Tibial nerve (tissue), 4 donors: ENCODE measurements at places on chromosomes 6 and 20.

- H3K4me1 ChIP-seq, result no peaks in the 10 kb centered on the region
- H3K4me3 ChIP-seq, result no peak overlapping the region
- H3K27ac ChIP-seq, result no peak overlapping the region
- no peak for DNase-seq
- H3K27me3 ChIP-seq, result no peaks in the 10 kb centered on the region
These were observed 330.6 kb upstream of the MARCKS start for GRCh38 chr6:113526553-113526952.

- peaks cover 46% of the 10 kb centered on the region for H3K36me3 ChIP-seq
- no peak for DNase-seq
- H3K27ac ChIP-seq, result peak overlapping the region; percentile 81
- peaks cover 17% of the 10 kb centered on the region for H3K4me1 ChIP-seq
- no peaks in the 10 kb centered on the region for H3K27me3 ChIP-seq
These were observed 15.5 kb downstream of the COL9A3 start for GRCh38 chr20:62832212-62832922.

DNA sequence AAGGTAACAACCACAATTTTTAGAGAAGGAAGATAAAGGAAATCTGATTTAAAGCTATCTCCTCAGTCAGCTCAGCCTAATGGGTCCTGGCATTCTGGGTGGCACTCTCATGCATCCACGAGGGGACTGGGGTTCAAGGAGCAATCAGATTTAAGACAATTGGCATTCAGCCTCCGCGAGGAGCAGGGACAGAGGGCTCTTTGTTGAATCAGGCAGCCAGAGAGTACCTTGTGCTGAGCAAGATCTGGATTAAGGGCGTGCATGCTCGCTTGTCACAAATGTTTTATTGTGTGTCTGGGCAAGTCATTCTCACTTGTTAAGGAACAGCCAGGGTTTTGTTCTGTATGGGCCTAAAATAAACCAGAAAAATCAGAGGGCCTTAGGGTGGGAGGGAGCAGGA lies 475.3 kb upstream of the NRSN1 start:
- DNase-seq, result no peak
- H3K4me1 ChIP-seq, result no peaks in the 10 kb centered on the region
- no peaks in the 10 kb centered on the region for H3K27me3 ChIP-seq
- no peak overlapping the region for H3K27ac ChIP-seq
- H3K36me3 ChIP-seq, result no peaks in the 10 kb centered on the region

DNA sequence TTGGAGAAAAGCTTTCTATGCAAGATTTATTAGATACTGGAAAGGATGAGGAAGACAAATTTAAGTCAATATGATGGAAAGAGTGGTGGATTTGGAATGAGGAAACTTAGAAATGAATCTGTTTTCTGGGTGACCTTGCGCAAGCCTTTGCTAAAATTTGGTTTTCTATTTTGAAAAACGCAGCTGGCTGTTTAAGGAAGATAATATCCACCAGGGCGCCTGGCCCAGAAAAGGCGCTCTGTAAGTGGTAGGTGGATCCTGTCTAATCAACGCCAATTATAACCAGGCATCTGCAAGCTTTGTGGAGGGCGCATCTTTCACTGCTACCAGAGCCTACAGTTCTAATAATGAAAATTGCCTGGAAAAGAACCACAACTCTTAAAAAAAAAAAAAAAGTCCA lies 398 bp upstream of the SPATS1 start:
- H3K27me3 ChIP-seq, result peaks cover 23% of the 10 kb centered on the region
- H3K27ac ChIP-seq, result peak overlapping the region; percentile 71
- no peaks in the 10 kb centered on the region for H3K36me3 ChIP-seq
- DNase-seq, result no peak

- H3K4me1 ChIP-seq, result no peaks in the 10 kb centered on the region
- no peaks in the 10 kb centered on the region for H3K36me3 ChIP-seq
- no peaks in the 10 kb centered on the region for H3K27me3 ChIP-seq
These were observed 381.8 kb upstream of the MARCKS start for GRCh38 chr6:113475392-113475791.

DNA sequence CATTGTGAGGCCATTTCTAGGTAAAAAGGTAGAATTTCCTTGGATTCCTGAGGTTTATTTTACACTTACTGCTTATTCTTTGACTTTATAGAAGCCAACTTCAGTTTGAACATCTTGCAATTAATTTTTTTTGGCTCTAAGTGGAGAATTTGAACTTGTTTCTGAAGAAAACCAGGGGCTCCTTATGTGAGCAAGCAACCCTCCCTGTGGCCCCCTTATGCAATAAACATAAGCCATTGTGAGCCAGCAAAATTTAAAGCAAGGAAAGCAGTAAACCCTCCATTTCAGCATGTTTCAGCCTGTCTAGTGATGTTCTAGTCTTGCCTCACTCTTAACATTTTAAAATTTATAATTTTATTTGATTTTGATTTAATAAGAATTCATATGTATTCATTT lies 5.6 kb downstream of the HLA-F start:
- no peak for DNase-seq
- H3K4me1 ChIP-seq, result peaks cover 22% of the 10 kb centered on the region
- no peaks in the 10 kb centered on the region for H3K36me3 ChIP-seq
- H3K27ac ChIP-seq, result no peak overlapping the region

GRCh38 chr6:130598021-130598989 lies 228.9 kb upstream of the SMLR1 start:
- H3K27me3 ChIP-seq, result no peaks in the 10 kb centered on the region
- no peak for DNase-seq
- H3K4me1 ChIP-seq, result no peaks in the 10 kb centered on the region
- no peak overlapping the region for H3K4me3 ChIP-seq

GRCh38 chr20:25338112-25339023 lies 52.3 kb downstream of the ABHD12 start:
- H3K27ac ChIP-seq, result no peak overlapping the region
- H3K36me3 ChIP-seq, result no peaks in the 10 kb centered on the region
- no peak overlapping the region for H3K4me3 ChIP-seq
- peaks cover 17% of the 10 kb centered on the region for H3K4me1 ChIP-seq

GRCh38 chr20:63738687-63739129 lies 868 bp upstream of the SLC2A4RG start:
- H3K4me3 ChIP-seq, result peak overlapping the region; percentile 44
- H3K27ac ChIP-seq, result peak overlapping the region; percentile 88
- peak; percentile 49 for DNase-seq
- peaks cover 58% of the 10 kb centered on the region for H3K36me3 ChIP-seq
- no peaks in the 10 kb centered on the region for H3K27me3 ChIP-seq

DNA sequence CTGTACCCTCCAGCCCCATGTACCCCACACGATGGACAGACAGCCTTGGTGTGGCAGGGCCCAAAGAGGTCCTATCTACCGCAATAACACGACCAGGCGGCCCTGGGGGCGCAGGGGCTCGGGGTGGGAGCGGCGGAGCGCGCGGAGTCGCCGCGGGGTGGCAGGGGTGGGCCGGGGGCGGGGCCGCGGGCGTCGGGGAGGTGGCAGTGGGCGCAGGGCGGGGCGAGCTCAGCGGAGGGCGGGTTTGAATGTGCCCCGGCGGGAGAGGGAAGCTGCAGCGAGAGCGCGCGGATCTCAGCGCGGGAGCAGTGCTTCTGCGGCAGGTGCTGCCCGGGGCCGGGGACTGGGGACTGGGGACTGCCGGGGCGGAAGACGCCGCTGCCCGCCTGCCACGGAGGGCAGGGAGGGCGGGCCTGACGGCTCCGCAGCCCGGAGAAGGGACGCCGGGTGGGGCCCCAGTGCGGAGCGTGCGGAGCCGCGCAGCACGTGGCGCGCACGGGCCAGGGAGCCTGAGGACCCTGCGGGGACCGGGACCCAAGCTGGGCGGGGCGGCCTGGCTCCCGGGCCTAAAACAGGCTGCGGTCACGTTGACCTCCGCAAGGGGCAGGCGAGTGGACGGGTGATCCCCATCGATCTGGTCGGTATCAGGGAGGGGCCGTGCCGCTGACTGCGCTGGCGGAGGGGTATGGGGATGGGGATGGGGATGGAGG lies at the start of gene SLC29A1:
TSS of gene SLC29A1 (plus strand) at position 277 of the 710 bp plus-strand sequence. CDS start 3,719 bp downstream, outside the sequence.
- no peaks in the 10 kb centered on the region for H3K36me3 ChIP-seq
- peak within 1 kb of the TSS; percentile 44 for H3K4me3 ChIP-seq
- peak within 1 kb of the TSS; percentile 90 for H3K27ac ChIP-seq
- no peaks in the 10 kb centered on the region for H3K27me3 ChIP-seq

DNA sequence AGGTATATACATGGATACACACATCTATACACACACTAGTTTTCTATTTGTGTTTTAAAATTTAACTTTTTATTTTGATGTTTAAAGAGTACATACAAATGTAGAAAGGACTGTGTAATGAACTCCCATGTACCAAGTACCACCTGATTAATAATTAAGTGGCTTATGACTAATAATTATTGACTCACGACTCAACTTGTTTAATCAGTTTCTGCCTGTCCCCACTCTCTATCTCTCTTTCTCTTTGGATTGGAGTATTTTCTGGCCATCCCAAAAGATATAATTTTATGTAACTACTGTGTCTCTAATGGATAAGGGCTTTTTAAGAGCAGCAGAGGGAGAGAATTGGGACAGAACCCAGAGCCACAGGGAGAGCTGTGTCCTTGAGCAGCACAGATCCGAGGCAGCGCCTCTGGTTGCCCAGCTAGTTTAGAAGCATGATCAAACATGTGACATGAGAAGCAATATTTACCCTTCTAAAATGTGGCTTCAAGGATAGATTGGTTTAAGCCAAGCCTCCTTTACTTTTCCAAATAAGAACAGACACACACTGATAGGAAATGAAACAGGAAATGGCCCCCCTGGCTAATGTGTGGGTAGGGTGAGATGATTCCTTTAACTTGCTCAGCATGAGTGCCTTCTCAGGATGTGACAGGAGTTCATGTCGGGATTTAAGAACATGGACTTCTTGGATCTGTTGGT lies 81.0 kb downstream of the ERMARD start:
- H3K36me3 ChIP-seq, result no peaks in the 10 kb centered on the region
- H3K27ac ChIP-seq, result no peak overlapping the region
- peaks cover 11% of the 10 kb centered on the region for H3K27me3 ChIP-seq
- no peaks in the 10 kb centered on the region for H3K4me1 ChIP-seq

- H3K4me1 ChIP-seq, result no peaks in the 10 kb centered on the region
- H3K27ac ChIP-seq, result no peak overlapping the region
- DNase-seq, result no peak
- no peak overlapping the region for H3K4me3 ChIP-seq
- no peaks in the 10 kb centered on the region for H3K27me3 ChIP-seq
These were observed 47.5 kb upstream of the KCNK16 start for GRCh38 chr6:39369987-39370386.

GRCh38 chr20:3781153-3781910 lies at the start of gene SPEF1:
TSS of gene SPEF1 (minus strand) at chr20:3781448. CDS start at chr20:3781287, 161 bp downstream.
- DNase-seq, result peak; percentile 62
- H3K4me3 ChIP-seq, result peak within 1 kb of the TSS; percentile 45
- H3K36me3 ChIP-seq, result peaks cover 22% of the 10 kb centered on the region
- H3K27me3 ChIP-seq, result no peaks in the 10 kb centered on the region

DNA sequence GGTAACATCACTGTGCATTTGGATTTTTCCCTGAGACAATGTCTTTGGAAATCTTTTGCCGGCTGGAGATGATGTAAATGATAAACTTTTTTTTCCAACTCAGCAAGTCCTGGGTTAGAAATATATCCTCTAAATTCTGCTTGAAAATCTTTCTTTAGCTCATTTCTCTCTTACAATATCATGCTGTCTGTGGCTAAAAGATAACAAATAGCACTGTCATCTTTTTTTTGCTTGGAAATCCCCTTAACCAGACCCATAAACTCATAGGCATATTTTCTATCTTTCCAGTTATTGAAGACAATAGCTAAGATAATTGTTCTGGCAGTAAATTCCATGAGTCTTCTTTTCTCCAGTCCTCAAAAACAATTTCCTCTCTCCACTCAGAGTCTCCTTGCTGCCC lies 481.5 kb downstream of the NKAIN2 start:
- H3K36me3 ChIP-seq, result no peaks in the 10 kb centered on the region
- no peaks in the 10 kb centered on the region for H3K27me3 ChIP-seq
- H3K4me1 ChIP-seq, result no peaks in the 10 kb centered on the region
- H3K4me3 ChIP-seq, result no peak overlapping the region
- DNase-seq, result no peak

- DNase-seq, result peak; percentile 46
- H3K4me3 ChIP-seq, result peak overlapping the region; percentile 34
- no peaks in the 10 kb centered on the region for H3K36me3 ChIP-seq
- no peaks in the 10 kb centered on the region for H3K27me3 ChIP-seq
- H3K4me1 ChIP-seq, result no peaks in the 10 kb centered on the region
These were observed 4.0 kb upstream of the TUBB2B start for GRCh38 chr6:3231247-3232016.

DNA sequence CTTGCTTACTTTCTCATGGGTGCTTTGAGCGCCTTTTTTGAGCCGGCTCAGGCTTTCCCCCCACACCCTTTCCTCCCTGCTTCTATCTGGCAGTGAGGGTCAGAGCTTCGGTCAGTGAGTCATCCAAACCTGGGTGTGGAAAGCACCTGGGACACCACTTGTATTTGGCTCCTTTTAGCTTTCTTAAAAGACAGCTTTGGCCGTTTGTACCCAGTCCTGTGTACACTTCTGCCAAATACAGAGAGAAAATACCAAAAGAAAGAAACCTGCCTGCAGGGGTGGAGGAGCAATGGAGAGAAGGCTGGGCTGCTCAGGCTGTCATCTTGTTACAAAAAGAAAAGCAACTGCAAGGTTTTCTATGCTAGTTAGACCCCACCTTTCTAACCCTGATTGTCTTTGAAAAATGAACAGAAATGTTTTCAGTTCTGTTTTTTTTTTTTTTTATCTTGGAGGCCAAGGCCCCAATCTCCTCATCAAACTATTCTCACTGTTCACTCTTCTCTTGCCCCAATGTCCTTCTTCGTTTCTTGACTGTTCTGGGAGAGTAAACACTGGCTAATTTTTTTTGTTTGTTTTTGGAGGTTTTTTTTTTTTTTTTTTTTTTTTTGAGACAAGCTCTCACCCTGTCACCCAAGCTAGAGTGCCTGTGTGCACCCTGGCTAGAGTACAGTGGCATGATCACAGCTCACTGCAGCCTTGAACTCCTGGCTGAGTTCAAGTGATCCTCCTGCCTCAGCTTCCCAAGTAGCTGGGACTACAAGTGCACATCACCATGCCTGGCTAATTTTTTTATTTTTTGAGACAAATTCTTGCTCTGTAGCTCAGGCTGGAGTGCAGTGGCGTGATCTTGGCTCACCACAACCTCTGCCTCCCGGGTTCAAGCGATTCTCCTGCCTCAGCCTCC lies 76.4 kb downstream of the SSR1 start:
- H3K36me3 ChIP-seq, result no peaks in the 10 kb centered on the region
- H3K4me1 ChIP-seq, result no peaks in the 10 kb centered on the region
- H3K4me3 ChIP-seq, result no peak overlapping the region

DNA sequence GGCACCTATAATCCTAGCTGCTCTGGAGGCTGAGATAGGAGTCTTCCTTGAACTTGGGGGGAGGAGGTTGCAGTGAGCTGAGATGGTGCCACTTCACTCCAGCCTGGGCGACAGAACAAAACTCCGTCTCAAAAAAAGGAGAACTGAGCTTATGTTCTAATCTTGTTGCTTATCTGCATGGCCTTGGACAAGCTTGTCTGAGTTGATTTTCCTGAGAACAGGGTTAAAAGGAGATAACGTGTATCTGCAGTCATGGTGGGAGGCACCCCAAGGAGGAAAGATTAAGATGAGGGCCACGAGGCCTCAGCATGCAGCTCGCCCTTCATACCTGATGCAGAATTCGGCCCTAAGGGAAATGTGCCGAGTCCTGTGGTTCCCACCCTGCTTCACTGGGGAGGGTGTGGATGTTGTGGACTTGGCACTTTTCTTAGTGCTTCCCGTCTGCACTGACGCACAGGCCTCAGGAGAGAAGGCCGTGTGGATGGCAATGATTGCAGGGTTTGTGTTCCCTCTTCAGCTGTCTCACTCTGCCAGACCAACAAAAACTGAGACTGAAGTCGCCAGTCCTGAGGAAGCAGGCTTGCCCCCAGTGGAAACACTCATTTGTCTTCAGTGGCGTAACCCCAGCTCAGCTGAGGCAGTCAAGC lies 56.3 kb downstream of the EZR start:
- no peak overlapping the region for H3K4me3 ChIP-seq
- peak; percentile 33 for DNase-seq
- no peaks in the 10 kb centered on the region for H3K4me1 ChIP-seq
